ENCODE measurements at places on chromosomes 5 and 9.

DNA sequence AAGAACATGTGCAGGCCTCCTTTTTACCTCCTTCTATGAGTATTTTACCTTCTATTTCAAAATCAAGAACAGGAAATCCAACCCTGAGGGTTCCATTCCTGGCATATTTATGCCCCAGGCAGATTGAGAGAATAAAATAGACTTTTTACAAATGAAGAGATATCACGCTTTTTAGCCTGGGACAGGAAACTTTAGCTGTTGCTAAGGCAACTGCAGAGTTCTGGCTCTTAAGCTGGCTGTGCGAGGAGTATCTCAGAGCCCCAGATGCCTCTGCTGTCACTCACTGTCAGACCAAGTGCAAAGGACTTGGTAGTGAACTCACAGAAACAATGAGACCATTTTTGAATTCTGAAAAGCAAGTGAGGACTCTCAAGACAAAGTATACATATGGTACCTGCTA lies 69.5 kb upstream of the HSPB3 start:
- DNase-seq, result no peak

DNA sequence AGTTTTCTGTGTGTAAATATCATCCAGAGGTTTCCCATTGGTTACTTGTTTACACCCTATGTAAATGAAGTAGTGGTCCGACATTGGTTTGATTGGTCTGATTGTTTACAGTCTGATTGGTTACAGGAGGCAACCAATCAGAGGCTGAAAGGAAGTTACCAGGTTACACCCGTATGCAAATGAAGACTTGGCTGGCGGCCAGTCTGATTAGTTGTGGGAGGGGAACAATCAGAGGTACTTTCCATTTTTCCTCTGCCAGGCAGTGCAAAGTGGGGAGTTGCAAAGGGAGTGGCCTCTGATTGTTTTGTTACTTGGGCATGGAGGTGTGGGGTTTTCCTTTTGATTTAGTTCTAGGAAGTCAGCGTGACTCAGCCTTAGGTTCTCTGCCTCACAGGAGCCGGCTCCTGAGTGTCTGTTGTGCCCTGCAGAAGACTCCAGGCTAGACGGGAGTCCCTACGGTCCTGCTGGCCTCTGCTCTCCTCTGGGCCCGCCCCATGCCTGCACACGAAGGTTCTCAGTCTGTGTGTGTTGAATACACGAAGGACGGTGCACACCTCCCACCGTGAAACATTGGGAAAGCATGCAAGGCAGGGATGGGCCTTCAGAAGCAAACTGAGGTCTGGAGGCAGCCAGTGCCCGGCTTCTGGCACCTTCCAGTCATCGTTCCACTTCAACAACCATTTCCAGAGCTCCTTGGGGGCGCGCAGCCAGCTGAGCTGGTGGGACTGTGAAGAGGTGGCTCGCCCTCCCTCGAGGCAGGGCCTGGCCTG lies 42.9 kb downstream of the OLFM1 start:
- no peak for DNase-seq

GRCh38 chr9:89488131-89488530 lies 9.8 kb downstream of the SEMA4D start:
- no peak for DNase-seq

DNA sequence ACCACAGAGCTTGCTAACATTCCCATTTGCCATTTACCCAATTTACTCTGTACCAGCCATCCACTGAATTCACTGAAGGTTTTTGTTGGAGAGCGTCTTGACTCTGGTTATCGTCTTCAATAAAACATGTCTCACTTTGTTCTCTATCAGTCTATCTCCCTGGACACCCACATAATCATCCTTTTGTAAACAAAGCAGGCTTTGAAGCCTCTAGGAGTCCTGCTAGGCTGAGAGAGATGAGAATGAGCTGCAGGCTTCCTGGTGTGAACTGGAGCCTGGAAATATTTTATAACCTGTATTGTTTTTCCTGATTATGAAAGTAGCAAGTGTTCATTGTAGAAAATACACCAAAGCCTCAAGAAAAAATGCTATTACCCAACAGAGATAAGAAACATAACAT lies 140.6 kb upstream of the ZNF366 start:
- DNase-seq, result no peak

GRCh38 chr9:86783884-86784283 lies 163.4 kb downstream of the GAS1 start:
- DNase-seq, result no peak

- DNase-seq, result no peak
These were observed 14.7 kb upstream of the ARRDC3 start for GRCh38 chr5:91397791-91398190.

DNA sequence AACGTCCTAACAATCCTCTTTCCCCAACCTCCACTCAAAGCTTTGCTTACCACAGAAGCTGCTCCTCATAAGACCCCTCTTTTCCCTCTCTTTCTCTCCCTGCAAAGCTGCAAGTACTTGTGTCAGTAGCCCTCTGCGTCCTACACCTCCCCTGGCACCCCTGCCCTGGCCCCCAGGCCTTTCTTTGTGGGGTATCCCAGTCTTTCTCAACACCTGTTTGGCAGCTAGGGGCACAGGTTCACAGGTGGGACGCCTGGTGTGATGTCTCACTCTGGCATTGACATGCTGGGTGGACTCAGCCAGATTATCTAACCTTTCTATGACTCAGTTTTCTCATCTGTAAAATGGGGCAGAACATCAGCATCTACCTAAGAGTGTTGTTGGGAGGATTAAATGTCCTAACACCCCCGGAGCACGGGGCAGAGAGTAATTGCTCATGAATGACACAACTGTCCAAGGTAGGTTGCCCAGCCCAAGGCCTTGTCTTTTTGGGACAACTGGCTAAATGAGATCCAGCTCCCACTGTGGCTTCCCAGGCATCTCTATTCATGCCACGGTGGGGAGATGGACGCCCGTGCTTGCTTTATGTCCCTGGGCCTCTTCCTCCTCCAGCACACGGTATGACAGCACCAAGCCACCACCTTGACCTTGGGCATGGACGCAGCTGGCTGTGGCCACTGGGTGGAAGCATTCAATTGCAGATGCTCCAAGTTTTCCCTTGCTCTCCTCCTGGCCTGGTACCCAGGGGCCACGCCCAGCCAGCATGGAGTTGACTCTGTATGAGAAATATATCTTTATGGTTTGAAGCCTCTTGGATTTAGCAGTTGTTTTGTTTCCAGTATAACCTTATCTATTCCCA lies 190.4 kb downstream of the RGS3 start:
- DNase-seq, result no peak

- no peak for DNase-seq
These were observed 167.2 kb downstream of the ARHGAP26 start for GRCh38 chr5:142937374-142937773.

DNA sequence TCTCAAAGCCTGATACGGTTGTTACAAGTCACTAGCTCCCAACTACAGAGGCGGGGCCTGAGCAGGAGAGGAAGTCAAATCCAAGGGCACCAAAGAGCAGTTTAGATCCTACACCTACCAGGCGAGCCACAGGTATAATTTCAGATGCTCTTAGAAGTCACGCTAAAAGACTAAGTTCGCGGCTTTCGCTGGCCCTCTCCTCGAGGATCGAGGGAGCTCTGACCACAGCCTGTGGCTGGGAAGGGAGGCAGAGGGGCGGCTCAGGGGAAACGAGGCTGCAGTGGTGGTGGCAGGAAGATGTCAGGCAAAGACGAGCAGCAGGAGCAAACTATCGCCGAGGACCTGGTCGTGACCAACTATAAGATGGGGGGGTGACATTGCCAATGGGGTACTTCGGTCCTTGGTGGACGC lies 48.6 kb downstream of the SEMA4D start:
- no peak for DNase-seq

DNA sequence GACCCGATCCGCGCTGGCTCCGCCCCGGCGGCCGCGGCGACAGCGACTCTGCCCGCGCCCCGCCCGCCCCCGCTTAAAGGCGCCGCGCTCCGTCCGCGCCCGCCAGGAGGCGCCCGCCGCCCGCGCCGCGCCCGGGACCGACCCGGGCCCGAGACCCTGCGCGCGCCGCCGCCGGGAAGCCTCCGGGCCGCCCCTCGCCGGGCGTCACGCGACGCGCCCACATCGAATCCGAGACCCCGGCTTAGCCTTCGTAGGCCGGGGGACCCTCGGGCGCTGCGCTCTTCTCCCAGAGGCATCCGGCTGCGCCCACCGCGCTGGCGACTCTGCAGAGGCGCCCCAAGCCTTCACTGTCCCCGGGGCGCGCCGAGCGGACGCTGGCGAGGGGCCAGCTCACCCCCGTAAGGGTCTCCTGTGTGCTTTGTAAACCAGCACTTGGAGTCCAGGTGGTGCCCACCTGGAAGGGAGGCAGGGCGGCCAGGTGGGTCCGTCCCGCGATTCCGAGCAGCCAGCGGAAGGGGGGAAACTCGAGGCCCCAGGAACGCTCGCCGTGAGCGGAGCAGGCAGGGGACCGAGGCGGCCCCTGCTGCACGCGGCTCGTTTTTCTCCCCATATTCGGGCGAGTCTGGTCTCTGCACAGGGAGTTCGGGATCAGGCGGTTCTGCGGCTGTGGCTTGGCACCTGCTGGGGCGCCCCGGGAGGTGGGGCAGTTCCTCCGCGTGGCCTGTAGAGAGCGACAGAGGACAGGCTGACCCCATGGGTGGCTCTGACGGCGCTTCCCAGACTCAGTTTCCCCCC lies 423 bp upstream of the ABCA2 start:
- no peak for DNase-seq

GRCh38 chr5:149015126-149015525 lies 47.7 kb downstream of the SH3TC2 start:
- no peak for DNase-seq

- no peak for DNase-seq
These were observed 70.1 kb upstream of the IFNK start for GRCh38 chr9:27453860-27454553.

GRCh38 chr9:70101265-70101664 lies 57.6 kb downstream of the MAMDC2 start:
- DNase-seq, result no peak

DNA sequence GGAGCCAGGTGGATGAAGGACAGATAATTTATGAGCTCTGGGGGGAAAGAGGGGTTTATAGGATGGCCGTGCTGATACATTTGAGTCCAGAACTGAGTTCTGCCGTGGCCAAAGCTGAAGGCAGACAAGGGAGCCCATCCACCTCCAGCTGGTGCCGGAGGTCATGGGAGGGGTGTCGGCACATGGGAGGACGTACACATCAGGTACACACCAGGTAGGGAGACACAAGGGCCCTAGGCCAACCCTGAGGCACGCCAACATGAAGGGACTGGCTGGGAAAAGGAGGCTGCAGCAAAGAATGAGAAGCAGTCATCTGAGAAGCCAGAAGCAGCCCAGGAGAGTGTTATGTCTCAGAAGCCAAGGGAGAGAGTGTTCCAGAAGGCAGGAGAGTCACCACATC lies 2.1 kb upstream of the GPRIN1 start:
- no peak for DNase-seq

GRCh38 chr9:125749951-125750626 lies 2.9 kb downstream of the PBX3 start:
- DNase-seq, result no peak

DNA sequence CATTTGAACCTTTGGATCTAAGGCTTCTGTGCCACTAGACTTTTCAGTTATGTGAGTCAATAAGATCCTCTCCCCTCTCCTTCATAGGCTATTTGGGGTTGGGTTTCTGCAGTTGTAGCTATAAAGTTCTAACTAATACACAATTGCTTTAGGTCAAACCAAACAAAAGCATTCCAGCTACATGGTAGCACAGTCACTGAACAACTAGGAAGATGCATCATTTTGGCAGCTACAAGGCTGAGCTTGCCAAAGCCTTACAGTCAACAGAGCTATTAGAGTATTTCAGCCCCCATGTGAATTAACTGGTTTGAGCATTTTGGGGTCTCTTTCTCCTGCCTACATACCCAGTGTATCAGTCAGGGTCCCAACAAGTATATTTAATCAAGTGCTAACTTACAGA lies 234.6 kb downstream of the ZNF608 start:
- no peak for DNase-seq

DNA sequence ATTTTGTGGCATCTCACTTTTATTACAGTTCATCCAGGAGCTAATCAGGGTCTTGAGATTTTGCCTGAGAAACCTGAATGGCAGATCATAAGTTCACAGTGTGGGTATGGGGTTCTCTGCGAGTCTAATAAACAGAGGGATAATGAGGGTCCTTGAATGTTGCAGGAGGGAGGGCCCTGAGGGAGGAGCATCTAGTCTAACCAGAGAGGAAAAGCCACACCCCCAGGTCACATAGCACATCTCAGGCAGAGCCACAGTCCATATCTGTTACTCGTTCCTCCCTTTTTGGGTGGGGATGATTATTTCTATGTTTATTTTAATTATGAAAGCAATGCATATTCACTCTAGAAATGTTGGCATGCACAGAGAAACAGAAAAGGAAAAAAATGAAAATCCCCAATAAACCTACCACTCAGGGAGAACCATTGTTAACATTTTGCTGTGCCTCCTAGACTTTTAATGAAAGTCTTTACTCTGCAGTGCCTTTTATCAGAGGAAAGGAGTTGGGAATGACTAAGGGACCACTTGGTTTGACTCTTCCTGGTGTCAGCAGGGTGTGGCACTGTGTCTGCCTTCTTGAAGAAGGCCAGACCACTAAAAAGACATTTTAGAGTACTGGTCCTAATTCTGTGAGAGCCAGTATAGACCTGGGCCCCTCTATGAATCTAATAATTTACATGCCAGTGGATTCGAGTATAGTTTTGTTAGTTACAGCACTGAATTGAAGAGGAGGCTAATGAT lies 2.8 kb downstream of the GALNT12 start:
- no peak for DNase-seq

DNA sequence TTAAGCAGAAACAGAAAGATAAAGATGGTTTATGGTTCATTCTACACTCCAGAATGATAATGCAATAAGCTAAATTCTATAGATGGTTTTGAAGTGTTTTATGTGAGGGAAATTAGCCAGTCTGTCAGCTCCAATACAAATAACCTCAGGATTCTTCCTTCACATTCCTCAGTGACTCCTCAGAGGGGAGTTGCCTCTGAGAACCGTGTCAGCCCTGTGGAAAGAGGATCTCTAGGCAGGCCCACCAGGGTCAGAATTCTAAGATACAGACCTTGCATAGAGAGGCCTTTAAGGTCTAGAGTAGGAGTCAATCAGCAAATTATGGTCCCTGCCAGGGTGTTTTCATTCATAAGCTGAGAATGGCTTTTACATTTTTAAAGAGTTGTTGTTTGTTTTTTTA lies 26.6 kb downstream of the RUSC2 start:
- DNase-seq, result no peak

DNA sequence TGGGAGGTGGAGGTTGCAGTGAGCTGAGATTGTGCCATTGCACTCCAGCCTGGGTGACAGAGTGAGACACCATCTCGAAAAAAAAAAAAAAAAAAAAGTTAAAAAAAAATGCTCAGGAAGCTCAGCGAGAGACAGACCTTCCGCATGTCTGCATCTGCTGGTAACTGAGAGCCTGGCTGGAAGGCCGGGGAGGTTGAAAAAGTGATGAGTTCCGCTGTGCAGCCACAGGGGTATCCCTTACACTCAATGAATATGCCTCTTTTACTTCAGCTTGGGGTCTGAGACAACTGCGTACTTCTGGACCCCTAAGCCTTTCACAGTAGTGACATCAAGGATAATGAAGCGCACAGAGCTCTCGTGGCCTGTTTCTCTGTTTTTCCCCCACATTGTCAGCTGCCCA lies 179.9 kb upstream of the KLF4 start:
- no peak for DNase-seq

- DNase-seq, result no peak
These were observed 12.5 kb downstream of the TRPM3 start for GRCh38 chr9:71108937-71109336.

- DNase-seq, result no peak
These were observed 25.7 kb downstream of the PCDHGC5 start for GRCh38 chr5:141514330-141515133.

Measured in Jurkat, Clone E6-1 (cell line).